ENCODE measurements at places on chromosomes 7 and 10.

GRCh38 chr7:70590126-70590854, 541.7 kb upstream of the GALNT17 start:
- no peak for DNase-seq

DNA sequence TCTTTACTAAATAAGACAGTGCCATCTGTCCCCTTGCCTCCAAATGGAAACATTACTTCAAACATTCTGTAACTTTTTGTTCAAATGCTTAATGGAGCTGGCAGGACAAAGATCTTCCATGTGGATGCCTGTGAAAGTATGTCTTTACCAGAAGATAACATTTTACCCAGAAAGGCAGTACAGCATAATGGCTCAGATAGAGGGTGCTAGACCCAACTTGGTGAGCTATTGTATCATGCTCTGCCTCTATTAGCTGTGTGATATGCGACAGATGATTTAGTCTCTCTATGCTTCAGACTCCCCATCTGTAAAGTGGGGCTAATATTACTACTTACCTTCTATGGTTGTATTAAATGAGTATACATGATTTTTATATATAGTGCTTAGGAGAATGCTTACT, 8.8 kb upstream of the SMKR1 start:
- no peak for DNase-seq

GRCh38 chr7:106277976-106278375, 6.8 kb downstream of the NAMPT start:
- no peak for DNase-seq

DNA sequence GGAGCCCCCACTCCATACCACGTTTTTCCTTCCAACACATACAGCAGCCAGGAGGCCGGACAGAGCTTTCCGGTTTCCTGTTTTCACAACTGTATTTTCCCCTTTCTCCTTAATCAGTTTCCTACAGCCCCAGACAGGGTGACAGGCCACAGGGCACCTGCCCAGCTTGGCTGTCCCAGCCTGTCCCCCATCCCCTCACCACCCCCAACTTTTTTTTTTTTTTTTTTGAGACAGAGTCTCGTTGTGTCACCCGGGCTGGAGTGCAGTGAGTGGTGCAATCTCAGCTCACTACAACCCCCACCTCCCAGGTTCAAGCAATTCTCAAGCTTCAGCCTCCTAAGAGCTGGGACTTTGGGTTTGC, 10.3 kb upstream of the HSPB1 start:
- no peak for DNase-seq

DNA sequence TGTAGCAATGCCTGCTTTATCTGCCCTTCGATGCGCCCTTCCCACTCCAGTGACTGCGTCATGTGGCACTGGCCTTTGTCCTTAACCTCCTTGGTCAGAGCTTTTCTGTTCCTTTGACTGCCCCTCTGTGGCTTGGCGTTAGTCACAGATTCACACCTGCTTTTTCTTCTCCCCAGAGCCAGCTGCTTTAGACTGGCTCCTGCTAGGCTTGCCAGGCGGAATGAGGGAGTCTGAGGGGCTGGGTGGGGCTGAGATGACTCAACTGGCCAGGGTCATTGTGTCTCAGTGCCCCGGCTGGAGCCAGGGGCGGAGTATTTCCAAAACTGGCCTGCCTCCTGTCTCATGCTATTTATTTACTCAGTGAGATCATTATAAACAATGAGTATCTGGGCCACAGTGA, 194.1 kb downstream of the EMX2 start:
- DNase-seq, result no peak

DNA sequence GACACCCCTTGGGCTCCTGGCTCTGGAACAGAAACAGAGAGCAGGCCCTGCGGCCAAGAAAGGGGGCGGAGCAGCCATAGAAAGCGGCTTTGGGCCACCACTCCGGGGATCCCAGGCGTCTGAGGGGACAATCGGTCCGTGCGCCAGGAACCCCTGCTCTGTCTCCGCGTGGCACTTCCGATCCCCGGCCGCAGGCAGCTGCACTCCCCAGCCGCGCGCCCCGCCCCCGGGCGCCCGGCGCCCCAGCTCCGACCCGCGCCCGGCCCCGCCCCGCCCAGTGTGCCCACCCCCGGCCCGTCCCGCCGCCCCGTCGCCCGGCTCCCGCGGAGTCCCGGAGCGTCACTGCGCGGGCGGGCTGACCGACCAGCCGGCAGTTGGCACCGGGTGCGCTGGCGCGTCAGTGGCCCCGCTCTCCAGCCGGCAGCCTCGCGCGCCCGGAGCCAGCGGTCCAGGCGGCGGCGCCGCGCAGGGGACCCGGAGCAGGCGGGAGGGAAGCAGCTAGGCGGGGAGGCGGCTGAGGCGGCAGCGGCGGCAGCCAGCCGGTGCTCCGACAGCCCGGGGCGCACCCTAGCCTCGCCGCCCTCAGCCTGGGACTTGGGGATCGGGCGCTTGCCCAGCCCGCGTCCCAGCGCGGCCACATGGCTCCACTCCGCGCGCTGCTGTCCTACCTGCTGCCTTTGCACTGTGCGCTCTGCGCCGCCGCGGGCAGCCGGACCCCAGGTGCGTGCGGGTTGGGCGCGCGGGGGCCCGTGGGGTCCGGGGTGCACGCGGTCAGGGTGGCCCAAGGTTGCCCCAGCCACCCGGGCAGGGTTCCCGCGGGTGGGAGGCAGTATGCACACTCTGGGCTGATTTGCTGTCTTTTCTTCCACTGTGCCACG, at the start of gene ADAMTS14:
Gene ADAMTS14 (plus strand): TSS at position 342 of the 878 bp plus-strand sequence. CDS start 297 bp downstream, at position 639.
- DNase-seq, result no peak

- DNase-seq, result no peak
These were observed 440.4 kb downstream of the KIF20B start for GRCh38 chr10:90141791-90142190.

- DNase-seq, result peak; percentile 38
These were observed 11.7 kb upstream of the ZNF680 start for GRCh38 chr7:64574540-64575099.

DNA sequence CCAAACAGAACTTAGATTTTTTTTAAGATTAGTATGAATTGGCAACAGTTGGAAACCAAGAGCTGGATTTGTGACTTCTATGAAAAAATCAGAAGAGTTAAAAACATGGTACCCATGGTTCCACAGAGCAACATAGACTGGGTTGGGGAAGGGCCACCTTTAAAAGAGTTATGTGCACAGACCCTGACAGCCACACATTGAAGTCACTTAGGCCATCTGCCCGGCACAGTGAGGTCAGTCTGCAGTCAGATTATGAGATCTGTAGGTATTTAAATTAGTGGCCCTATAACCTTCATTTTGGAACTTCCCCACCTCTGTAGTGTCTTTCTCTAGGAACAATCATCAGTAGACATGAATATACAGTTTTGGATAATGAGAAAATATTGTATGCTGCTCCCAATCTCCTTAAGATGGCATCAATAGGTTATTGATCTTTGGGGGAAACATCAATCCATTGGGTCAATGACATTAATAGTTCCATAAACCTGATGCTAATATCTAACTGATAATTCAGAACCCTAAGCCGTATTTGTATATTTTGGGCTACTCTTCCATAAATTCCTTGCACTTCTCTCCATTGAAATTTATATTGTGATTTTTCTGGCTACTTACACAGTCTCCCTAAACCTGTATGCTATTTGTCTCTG, 7.0 kb downstream of the ANKRD1 start:
- DNase-seq, result no peak

DNA sequence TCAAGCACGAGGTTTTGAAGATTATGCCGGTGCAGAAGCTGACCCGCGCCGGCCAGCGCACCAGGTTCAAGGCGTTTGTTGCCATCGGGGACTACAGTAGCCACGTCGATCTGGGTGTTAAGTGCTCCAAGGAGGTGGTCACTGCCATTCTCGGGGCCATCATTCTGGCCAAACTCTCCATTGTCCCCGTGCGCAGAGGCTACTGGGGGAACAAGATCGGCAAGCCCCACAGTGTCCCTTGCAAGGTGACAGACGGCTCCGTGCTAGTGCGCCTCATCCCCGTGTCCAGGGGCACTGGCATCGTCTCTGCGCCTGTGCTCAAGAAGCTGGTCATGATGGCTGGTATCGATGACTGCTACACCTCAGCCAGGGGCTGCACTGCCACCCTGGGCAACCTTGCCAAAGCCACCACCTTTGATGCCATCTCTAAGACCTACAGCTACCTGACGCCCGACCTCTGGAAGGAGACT, 284.7 kb downstream of the GPR37 start:
- DNase-seq, result no peak

DNA sequence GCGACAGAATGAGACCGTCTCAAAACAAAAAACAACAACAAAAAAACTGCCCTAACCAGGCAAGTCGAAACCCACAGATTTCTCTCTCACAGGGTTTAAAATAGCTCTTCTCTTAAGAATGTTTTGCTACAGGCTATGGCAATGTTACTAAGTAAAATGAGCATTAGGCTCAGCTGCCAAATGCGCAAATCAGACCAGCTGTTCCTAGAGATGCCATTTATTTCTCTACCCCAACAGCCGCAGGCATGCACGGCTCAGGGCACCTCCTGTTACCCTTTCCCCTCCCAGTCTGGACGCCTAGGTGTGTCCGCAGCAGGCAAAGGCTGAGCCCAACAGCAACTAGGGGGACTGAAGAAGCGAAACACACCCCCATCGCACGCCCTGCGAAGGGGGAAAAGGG, 168.3 kb upstream of the MBL2 start:
- DNase-seq, result no peak

DNA sequence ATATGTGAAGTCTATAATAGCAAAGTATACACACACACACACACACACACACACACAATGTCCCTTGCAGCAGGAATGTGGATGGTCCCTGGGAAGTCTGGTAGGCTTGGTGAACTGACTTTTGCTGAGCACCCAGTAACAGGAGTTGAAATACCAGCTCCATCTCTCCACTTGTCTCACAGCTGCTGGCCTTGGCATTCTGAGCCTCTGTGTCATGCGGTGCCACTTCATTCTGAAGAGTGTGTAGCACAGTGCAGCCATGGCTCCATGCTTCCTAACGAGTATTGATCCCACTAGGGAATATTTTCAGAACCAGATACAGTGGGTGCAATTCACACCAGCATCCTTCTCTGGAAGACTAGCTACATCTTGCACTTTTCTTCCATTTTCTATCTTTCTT, 192.4 kb downstream of the ADARB2 start:
- no peak for DNase-seq

- no peak for DNase-seq
These were observed 4.8 kb upstream of the LIPA start for GRCh38 chr10:89256340-89256739.

DNA sequence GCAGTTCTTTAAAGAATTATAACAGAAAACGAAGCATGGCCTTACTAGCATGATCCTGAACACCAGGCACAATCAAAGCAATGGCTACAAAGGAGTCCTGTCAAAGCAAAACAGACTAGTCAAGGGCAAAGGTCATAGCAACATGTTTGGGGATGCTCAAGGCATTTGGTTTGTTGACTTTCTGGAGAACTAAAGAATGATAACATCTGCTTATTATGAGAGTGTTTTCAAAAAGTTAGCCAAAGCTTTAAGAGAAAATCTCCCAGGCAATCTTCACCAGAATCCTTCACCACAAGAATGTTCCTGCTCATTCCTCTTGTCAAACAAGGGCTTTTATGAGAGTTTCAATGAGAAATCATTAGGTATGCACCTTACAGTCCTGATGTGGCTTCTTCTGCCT, 95.1 kb upstream of the CPXM2 start:
- no peak for DNase-seq

GRCh38 chr7:5627745-5628547, 153.5 kb downstream of the RNF216 start:
- no peak for DNase-seq

- no peak for DNase-seq
These were observed 93.8 kb upstream of the IKZF1 start for GRCh38 chr7:50210706-50211115.

- DNase-seq, result no peak
These were observed 15.3 kb downstream of the CCM2 start for GRCh38 chr7:45015313-45015712.

- DNase-seq, result no peak
These were observed 208.6 kb upstream of the YAE1 start for GRCh38 chr7:39357648-39358047.

GRCh38 chr7:140640060-140640637, 464 bp downstream of the DENND2A start:
- peak; percentile 38 for DNase-seq

Measured in body of pancreas (tissue), 4 donors.